Gastrocnemius medialis (tissue), 4 donors: ENCODE measurements at places on chromosomes 5 and 9.

DNA sequence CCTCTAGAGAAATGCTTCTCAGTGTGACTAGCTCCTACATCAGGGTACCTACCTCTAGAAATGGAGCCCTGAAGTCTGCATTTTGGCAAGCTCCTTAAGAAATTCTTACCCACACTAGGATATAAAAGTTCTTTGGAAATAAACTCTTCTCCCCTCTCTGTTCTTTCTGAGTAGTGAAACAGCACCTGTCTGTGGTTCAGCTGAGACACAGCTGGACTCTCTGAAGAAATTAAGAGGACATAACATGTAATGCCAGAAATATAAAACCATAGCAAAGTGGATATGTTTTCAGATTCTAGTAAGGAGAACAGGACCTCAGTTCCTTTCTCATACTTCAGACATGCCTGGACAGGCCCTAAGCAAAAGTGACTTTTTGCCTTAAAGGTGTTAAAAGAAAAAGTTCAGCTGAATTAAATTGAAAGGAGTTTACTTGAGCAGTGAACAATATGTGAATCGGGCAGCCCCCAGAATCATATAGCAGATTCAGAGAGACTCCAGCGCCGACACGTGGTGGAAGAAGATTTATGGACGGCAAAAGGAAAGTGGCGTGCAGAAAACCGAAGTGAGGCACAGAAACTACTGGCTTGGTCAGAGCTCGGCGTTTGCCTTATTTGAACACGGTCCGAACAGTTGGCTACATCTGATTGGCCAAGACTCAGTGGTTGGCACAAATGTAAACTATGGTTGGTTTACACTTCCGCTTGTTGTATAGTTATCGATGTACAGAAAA, 64.5 kb downstream of the PRKACG start:
- no peak overlapping the region for H3K4me3 ChIP-seq
- H3K36me3 ChIP-seq: no peaks in the 10 kb centered on the region
- H3K27ac ChIP-seq: no peak overlapping the region
- no peak for DNase-seq
- H3K4me1 ChIP-seq: peaks cover 3% of the 10 kb centered on the region

DNA sequence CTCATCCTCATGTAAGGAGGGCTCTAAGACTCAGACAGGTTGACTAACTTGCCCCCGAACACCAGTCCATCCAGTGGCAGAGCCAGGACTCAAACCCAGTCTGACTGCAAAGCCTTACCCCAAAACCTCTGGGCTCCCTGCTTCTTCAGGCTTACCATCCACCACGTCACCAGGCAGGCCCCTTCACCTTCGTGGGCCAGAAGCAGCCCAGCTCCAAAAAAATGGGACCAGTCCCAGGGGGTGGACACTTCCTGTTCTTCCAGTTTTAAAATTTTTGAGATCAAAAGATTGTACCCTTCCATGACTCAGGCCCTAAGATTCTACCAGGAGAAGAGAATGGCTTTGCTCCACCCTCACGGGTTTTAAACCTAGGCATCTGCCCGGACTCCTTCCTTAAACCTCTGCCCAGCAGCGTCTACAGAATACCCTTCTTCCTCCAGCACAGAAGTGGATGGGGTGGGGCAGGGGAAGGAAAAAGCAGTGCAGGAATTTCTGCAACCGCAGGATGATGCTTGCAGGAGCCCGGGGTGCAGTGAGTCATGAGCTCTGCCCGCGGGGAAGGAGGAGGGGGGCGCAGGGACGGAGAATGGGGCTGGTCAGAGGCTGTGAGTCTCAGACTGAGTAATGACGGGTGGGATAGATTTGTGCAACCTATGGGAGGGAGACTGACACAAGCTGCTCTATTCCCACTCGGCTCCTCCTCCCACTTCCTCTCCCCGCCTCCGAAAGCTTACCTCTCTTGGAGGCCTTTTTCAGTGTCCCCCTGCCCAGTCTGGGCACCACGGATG, 50.4 kb upstream of the STXBP1 start:
- H3K4me1 ChIP-seq: peaks cover 43% of the 10 kb centered on the region
- H3K36me3 ChIP-seq: no peaks in the 10 kb centered on the region
- peak overlapping the region; percentile 75 for H3K27ac ChIP-seq
- H3K27me3 ChIP-seq: no peaks in the 10 kb centered on the region
- no peak overlapping the region for H3K4me3 ChIP-seq
- DNase-seq: peak; percentile 47

DNA sequence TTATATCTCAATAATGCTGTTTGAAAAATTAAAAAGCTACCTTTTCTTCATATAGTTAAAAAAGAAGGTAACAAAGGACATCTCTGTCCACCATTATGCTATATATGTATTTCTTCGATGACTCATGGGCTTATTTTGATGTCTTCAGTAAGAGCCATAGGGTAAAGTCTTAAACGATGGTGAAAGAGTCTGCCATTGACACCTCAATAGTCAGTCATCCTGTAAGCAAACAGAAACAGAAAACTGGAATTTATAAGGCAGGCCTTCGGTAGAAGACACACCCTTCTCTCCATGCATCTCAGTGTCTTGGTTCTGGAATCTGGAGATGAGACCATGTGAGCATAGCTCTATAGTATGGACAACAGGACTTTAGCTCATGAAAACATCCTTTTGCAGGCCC, 87.0 kb upstream of the ZNF462 start:
- no peak overlapping the region for H3K27ac ChIP-seq
- peaks cover 26% of the 10 kb centered on the region for H3K4me1 ChIP-seq
- H3K4me3 ChIP-seq: no peak overlapping the region

DNA sequence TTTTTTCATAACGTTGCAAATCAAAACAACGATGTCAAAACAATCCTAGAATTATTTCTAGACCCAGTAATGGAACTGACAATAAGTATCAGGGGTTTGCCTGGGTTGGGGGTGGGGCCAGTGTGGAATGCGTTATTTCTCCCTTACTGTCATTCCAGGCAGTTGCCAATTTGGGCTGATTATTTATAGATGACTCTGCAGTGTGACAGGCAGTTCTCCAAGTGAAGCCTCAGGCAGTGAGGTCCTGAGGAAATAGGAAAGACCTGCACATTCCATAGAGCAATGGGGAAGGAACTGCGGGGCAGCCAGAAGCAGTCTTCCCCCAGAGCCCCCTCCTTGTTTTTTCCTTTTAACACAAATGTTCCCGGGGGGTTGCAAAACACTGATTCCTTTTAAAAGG, 179.0 kb downstream of the YTHDC2 start:
- H3K4me1 ChIP-seq: no peaks in the 10 kb centered on the region
- H3K27me3 ChIP-seq: peaks cover 6% of the 10 kb centered on the region
- no peaks in the 10 kb centered on the region for H3K36me3 ChIP-seq
- H3K4me3 ChIP-seq: no peak overlapping the region

DNA sequence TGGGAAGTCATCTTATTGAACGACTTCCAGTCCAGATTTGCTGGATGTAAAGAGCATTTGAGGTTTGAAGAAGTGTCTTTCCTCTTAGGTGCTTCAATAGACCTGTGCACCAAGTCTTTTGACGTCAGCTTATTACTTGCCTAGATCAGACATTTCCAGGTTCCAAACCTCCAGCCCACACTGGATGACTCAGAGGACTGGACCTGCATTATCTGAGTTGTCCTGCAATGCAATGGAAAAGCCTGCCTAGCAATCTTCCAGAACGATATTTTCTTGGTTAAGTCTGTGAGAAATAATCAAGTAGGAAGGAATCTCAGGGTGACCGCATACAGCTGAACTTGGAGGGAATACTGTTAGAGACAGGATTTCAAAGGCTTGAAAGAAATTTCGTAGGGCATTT, 147.2 kb upstream of the MOCS2 start:
- H3K4me3 ChIP-seq: no peak overlapping the region
- H3K27ac ChIP-seq: no peak overlapping the region
- H3K36me3 ChIP-seq: no peaks in the 10 kb centered on the region
- H3K27me3 ChIP-seq: no peaks in the 10 kb centered on the region
- no peak for DNase-seq

DNA sequence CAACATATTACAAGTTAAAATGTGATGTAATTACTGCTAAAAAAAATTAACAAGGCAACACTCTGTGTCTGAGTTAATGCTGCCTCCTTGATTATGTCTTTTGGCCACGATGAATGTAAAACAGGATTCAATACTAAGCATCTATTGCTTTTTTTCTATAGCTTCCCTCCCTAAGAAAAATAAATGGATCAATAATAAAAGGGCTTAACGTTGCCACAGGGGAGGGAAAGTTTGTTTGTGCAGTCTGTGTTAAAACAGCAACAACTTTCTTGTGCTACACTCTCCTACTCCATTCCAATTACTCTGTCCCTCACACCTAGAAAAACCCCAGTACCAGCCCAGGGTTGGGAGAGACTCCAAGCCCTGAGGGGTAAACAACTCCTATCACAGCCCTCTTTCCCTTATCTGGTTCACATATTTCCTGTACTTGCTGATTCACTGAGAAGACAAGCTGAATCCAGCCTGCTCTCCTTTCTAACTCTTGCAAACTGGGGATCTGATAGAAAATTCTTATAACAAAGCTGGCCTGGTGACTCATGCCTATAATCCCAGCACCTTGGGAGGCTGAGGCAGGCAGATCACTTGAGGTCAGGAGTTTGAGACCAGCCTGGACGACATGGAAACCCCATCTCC, 44.8 kb downstream of the PTPN3 start:
- peaks cover 13% of the 10 kb centered on the region for H3K36me3 ChIP-seq
- H3K27me3 ChIP-seq: no peaks in the 10 kb centered on the region
- peak overlapping the region; percentile 79 for H3K27ac ChIP-seq
- H3K4me3 ChIP-seq: no peak overlapping the region
- DNase-seq: no peak

DNA sequence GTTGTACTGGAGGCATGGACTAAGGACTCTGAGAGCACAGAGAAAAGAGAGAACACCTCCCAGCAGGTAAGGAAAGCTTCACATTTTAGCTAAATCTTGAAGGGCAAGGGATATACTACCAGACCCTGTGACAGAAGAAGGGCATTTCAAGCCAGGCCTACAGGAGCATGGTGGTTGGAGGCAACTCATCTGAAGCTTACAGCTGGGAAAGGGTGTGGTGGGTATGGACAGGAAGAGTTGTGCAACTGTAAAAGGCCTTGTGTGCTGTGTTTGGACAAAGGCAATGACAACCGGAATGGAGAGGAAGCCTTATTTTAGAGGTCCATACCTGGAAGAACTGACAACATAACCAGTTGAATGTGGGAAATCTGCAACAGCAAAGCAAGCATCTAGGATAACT, 31.2 kb downstream of the NIPSNAP3B start:
- no peak overlapping the region for H3K4me3 ChIP-seq
- no peak for DNase-seq
- no peaks in the 10 kb centered on the region for H3K27me3 ChIP-seq
- H3K4me1 ChIP-seq: no peaks in the 10 kb centered on the region
- H3K27ac ChIP-seq: peak overlapping the region; percentile 32

DNA sequence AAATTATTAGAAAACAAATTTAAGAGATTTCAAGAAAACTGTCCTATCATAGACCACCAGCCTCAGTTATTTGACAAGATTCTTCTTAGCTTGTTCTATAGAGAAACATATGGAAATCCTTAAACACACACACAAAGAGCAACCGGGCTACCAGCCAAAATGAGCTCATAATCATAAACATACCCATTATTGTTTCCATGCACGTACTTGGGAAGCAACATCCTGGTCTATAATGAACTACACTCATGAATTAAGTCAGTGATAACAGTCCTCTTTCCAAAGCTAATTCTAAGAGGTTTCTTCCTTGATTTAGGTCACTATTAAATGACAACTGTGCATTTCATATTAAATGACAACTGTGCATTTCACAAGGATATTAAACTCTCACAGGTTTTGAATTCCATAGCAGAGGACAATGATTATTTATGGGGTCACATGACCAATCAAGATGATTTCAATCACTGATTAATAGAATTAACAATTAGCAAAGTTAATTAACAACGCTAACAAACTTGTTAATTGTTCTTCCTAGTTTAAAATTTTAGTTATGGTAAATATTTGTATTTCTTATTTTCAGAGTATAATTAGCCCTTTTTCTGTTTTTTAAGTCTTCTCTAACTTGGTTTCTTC, 77.0 kb downstream of the OXCT1 start:
- no peaks in the 10 kb centered on the region for H3K36me3 ChIP-seq
- H3K27ac ChIP-seq: no peak overlapping the region
- H3K4me1 ChIP-seq: peaks cover 23% of the 10 kb centered on the region
- no peaks in the 10 kb centered on the region for H3K27me3 ChIP-seq

- DNase-seq: no peak
- peaks cover 47% of the 10 kb centered on the region for H3K4me1 ChIP-seq
- H3K36me3 ChIP-seq: no peaks in the 10 kb centered on the region
- H3K27me3 ChIP-seq: no peaks in the 10 kb centered on the region
- H3K27ac ChIP-seq: peak overlapping the region; percentile 46
These were observed 15.3 kb downstream of the NOTCH1 start for GRCh38 chr9:136530461-136531089.

- H3K4me1 ChIP-seq: no peaks in the 10 kb centered on the region
- H3K27ac ChIP-seq: no peak overlapping the region
- no peaks in the 10 kb centered on the region for H3K36me3 ChIP-seq
- no peaks in the 10 kb centered on the region for H3K27me3 ChIP-seq
These were observed 40.5 kb downstream of the BHMT start for GRCh38 chr5:79151942-79152671.

GRCh38 chr5:133607451-133607850, 4.9 kb downstream of the FSTL4 start:
- H3K36me3 ChIP-seq: no peaks in the 10 kb centered on the region
- H3K4me1 ChIP-seq: peaks cover 11% of the 10 kb centered on the region
- H3K27me3 ChIP-seq: peaks cover 33% of the 10 kb centered on the region
- no peak overlapping the region for H3K27ac ChIP-seq
- DNase-seq: no peak

- no peak overlapping the region for H3K27ac ChIP-seq
- no peaks in the 10 kb centered on the region for H3K4me1 ChIP-seq
- H3K27me3 ChIP-seq: no peaks in the 10 kb centered on the region
- no peaks in the 10 kb centered on the region for H3K36me3 ChIP-seq
These were observed 184.5 kb downstream of the PDZD2 start for GRCh38 chr5:31823472-31823871.

GRCh38 chr5:37568893-37569292, 189.8 kb downstream of the WDR70 start:
- peak overlapping the region; percentile 60 for H3K27ac ChIP-seq
- H3K36me3 ChIP-seq: no peaks in the 10 kb centered on the region
- H3K4me3 ChIP-seq: no peak overlapping the region

GRCh38 chr9:137114613-137115393, at the start of gene DPP7:
Gene DPP7, minus strand, starts transcription at chr9:137114733. Its CDS starts 20 bp downstream, at chr9:137114713.
- no peaks in the 10 kb centered on the region for H3K27me3 ChIP-seq
- DNase-seq: peak; percentile 67
- peak within 1 kb of the TSS; percentile 68 for H3K27ac ChIP-seq
- H3K4me1 ChIP-seq: peaks cover 9% of the 10 kb centered on the region

GRCh38 chr5:159208514-159209437, 577 bp downstream of the RNF145 start:
- H3K27ac ChIP-seq: peak overlapping the region; percentile 85
- peaks cover 42% of the 10 kb centered on the region for H3K4me1 ChIP-seq
- no peaks in the 10 kb centered on the region for H3K27me3 ChIP-seq
- peak; percentile 19 for DNase-seq
- no peaks in the 10 kb centered on the region for H3K36me3 ChIP-seq

GRCh38 chr9:38277601-38278200, 114.8 kb upstream of the ALDH1B1 start:
- no peaks in the 10 kb centered on the region for H3K36me3 ChIP-seq
- H3K4me1 ChIP-seq: no peaks in the 10 kb centered on the region
- no peak for DNase-seq
- H3K27me3 ChIP-seq: no peaks in the 10 kb centered on the region
- H3K4me3 ChIP-seq: no peak overlapping the region
- no peak overlapping the region for H3K27ac ChIP-seq
